ENCODE measurements at places on chromosomes 4 and X.
A peak's percentile ranks its signal among the peaks of the same experiment; 100 is the strongest.

DNA sequence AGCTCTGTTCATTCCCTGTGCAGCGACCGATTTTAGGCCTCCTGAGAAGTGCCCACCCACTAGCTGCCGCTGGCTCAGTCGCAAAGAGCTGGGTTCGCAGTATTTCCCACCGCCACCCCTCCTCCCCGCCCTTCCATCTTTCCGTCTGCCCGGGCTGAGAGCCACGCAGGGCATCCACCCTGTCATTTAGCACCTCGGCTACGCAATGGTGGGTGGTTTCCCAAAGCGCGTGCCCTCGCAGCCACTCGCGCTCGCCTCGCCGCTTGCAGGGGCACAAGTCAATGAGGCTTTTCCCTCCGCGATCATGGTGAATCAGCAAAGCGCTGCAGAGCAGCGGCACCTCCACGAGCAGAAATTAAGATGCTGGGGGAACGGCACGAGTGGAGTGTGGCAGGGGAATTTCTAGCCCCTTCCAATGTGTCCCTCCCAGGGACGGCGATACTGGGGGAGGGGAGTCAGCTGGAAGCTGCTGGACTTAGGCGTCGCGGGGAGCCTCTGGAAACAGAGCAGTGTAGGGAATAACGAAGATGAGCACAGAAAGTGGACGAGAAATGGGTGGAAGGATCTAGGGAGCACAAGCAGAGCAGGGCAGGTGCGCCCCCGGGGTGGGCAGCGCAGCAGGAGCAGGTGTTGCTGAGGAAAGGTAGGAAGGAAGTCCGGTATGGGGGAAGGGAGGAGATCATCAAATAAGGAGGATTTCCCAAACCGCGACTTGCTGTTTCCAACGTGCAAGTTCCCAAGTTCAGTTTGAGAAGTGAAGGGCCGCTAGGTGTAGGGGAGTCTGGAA, 2.4 kb upstream of the PTCHD1 start:
- DNase-seq: peak; percentile 26

GRCh38 chr4:74152836-74153235, 5.1 kb upstream of the MTHFD2L start:
- no peak for DNase-seq

DNA sequence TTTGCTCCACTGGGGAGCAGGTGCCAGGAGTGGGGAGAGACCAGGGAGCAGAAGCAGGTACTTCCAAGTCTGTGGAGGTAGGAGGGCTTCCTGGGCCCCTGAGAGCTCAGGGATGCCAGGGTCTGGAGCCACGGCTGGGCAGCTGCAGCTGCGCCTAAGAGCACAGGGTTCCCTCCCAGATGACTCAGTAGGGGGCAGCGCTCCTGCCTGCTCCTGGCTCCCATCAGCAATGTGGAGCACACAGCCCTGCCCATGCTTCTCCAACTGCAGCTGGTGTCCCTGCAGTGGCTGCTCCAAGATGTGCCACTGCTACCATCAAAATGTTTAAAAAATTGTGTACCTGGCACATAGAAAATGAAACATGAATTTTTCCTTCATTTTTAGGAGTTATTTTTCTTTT, 1028.2 kb downstream of the PCDH7 start:
- DNase-seq: no peak

- peak; percentile 84 for DNase-seq
These were observed 150.9 kb downstream of the SPRY1 start for GRCh38 chr4:123547216-123548165.

DNA sequence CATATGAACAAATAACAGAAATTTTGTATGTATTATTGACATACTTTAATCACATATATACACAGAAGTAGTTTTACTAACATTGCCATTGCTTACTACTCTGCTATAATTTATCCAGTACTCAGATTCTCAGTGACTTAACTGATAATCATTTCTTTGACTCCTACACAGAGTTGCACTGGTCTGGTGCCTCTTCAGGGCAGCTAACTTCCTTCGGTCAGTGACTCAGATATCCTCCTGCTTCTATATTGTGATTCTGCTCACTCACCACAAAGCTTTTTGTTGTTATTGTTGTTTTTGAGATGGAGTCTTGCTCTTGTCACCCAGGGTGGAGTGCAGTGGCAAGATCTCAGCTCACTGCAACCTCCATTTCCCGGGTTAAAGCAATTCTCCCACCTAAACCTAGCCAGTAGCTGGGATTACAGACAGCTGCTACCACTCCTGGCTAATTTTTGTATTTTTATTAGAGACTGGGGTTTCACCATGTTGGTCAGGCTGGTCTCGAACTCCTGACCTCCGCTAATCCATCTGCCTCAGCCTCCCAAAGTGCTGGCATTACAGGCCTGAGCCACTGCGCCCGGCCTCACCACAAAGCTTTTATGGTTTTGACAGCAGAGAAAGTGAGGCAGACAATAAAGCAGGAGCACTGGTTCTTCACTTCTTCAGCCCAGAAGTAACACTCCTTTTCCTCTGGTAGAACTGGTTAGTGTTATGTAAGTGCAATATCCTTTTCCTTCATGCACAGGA, 499.3 kb downstream of the EPHA5 start:
- no peak for DNase-seq

GRCh38 chrX:12721042-12721441, 70.2 kb upstream of the PRPS2 start:
- no peak for DNase-seq

DNA sequence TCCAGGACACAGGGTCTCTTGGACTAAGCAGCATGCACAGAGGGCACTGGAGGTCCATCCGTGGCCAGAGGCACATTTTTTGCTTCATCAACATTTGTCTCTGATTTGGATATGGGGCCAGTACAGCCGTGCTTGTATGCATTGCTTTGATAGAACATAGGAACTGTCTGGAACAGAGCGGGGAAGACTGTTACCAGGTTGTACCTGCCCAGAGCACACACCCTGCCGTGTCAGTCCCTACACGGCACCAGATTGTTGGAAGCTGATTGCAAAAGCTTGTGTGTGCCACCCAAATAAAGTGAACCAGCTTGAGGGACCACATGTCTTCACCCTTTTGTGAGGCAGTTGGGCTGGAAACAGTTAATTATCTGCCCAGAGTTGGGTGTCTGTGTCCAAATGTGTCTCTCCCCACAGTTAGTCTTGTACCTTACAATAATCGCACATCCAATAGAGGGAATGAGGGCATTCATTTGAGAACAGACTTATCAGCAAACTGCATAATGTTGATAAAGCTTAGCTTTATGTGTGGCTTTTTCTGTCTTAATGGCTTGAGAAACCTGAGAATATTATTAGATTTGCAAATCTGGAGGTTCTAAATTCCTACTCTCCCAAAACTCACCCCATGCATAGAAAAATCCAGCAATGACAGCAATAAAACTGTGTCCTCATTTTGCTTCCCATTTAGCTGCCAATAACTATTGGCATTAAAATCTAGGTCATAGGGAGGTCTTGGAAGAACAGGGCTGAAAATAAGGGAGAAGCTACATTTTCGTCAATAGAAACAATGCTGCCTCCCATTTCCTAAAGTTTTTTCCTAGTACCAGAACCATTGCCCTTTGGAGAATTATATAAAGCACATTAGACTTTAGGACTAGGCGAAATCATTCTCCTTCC, 21.2 kb downstream of the KLF3 start:
- no peak for DNase-seq

GRCh38 chr4:95877636-95878035, 37.7 kb downstream of the PDHA2 start:
- no peak for DNase-seq

- no peak for DNase-seq
These were observed 162.0 kb downstream of the ATP10D start for GRCh38 chr4:47647029-47647428.

GRCh38 chr4:122636697-122637096, 15.8 kb upstream of the IL21 start:
- no peak for DNase-seq

DNA sequence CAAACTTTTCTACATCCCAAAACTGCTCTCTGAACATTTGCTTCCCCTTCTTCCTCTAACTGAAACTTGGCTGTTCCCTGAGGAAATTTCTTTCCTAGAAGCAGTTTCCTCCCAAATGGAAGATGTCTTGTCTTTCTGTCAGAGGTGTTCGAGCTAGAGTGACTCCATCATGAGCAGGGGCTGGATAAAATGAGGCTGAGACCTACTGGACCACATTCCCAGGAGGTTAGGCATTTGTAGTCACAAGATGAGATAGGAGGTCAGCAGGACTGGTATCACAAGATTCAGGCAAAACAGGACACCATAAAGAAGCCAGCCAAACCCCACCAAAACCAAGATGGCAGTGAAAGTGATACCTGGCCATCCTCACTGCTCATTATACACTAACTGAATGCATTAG, 35.8 kb upstream of the PGRMC2 start:
- no peak for DNase-seq

GRCh38 chr4:93182722-93183121, 645.8 kb upstream of the ATOH1 start:
- DNase-seq: no peak

- DNase-seq: no peak
These were observed 56.6 kb downstream of the AMELX start for GRCh38 chrX:11349661-11350337.

DNA sequence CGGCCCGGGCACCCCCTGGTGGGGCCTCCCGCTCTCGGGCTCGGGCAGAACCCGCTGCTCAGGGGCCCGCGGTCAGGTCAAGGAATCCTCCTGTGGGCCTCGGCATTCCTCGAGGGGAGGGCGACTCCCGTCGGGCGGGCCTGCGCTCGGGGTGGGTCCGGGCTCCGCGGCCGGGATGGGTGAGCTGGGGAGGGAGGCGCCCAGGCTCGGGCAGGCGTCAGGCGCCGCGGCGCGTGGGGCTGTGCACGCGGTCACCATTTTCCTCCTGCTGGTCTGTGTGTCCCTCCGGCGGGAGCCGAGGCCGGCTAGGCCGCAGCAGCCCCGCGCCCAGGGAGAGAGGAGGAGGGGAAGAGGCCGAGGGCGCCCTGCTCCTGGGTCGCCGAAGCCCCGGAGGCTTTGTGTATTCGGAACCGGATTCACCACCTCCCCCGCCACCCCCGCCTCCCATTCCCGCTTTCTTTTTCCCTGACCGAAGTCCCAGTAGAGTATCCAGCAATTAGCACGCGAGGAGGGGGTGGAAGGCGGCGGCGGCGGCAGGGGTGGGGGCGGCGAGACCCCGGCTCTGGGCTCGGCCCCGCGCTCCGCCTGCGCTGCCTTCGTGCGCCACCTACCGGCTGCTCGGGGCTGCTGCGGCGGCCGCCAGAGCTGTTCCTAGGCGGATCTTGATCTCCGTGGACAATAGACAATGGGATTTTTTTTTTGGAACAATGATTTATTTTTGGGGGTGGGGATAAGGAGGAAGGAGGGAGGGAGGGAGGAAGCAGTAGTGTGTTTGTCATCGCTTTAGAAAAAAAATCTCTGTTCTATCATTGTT, 99.0 kb upstream of the MAML3 start:
- DNase-seq: peak; percentile 93

GRCh38 chr4:53461244-53461643, 83.8 kb downstream of the FIP1L1 start:
- no peak for DNase-seq

- no peak for DNase-seq
These were observed 37.0 kb upstream of the ABCG2 start for GRCh38 chr4:88195328-88196012.

DNA sequence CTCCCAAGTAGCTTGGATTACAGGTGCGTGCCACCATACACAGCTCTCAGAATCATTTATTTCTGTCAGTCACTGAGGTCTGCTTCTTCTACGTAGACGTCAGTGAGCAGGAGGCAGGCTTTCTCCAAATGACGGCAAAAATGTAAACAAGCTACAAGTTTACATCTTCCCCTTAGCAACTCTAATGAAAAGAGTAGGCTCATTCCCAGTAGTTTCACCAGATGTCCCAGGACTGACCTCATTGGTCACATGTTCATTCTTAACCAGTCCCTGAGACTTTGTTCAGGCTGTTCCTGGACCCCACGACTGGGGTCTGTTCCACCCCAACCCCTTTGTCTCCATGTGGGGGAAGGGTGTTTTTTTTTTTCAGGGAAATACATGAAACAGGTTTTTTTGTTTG, 67.1 kb downstream of the TENM3 start:
- DNase-seq: no peak

GRCh38 chr4:18366892-18367291, 345.3 kb upstream of the LCORL start:
- peak; percentile 10 for DNase-seq

GRCh38 chrX:1462596-1463251, 10.0 kb upstream of the ASMTL start:
- DNase-seq: no peak

DNA sequence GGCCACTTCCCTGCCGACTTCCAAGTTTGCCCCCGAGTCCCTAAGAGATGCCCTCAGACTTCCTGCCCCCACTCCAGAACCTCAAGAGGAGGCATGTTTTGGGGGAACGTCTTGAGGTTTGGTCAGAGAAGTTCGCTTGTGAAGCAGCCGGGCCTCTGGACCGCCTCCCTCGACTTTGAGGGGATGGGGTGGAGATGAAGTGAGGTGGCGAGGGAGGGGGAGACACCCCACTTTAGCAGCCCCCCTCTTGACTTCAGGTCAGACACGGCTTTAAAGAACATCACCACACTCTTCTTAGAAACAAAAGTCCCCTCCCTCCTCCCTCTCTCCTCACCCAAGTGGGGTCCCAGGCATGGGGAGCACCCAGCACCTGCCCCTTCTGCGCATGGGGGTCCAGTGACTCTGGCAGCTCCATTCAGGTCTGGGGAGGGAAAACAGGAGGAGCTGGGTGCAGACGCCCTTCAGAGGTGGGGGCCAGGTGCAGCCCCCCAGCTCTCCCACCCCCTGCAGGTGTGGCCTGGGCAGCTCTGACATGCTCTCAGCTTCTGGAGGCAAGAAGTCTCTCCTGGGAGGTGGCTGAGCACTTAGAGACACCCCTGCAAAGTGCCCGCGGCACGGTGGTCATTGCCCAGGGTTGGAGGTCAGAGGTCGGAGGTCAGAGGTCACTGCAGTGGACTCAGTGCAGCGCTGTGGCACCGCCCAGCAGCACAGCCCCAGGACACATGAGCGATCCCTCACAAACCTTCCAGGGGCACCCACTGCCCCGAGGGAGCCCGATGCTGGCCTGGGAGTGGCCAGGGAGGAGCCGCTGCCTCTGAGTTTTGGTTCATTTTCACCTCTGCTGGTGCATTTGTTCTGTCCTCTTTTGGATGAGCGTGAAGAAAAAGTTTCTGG, 108.8 kb downstream of the CPZ start:
- DNase-seq: no peak

- DNase-seq: no peak
These were observed 67.8 kb downstream of the GATB start for GRCh38 chr4:151692821-151693673.

DNA sequence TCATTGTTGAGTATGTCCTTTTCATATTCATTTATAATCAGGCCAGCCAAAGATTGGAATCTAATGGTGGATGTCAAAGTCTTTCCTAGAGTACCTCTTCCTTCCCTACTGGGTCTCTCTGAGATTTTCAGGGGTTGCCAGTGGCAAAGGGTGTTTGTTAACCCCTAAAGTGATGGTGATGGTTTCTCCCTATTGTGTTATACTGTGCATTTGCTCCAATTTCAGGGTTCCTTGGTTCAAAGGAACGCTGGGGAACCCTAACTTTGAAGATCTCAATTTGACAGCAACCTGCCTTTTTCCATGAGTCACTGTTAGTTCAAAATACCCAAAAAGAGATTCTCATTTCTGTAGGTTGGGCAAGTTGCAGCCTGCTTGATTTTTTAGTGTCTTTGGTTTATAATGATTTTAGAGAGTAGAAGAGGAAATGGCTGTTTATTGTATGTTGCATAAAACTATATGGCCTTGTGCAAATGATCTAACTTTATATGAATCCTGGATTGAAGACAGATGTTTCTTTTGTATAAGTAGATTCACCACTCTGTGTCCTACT, 23.0 kb downstream of the GAB1 start:
- DNase-seq: no peak

All from right kidney (tissue), 9 donors.